Activated B cell treated with CpG ODN at 0.5 μM for 24 hours (primary cell): ENCODE measurements at places on chromosomes 6 and 20. TPM values are rescaled to one million over a fixed set of nuclear protein-coding genes. Genes with fewer than 3 reads are reported as not detected.

Gene DSP
- 0.02 TPM in 2 replicates for total RNA-seq

GRCh38 chr6:44142835-44143234, 15.5 kb downstream of the TMEM63B start:
- peaks cover 68% of the 10 kb centered on the region for H3K36me3 ChIP-seq
- no peak overlapping the region for H3K27ac ChIP-seq
- no peaks in the 10 kb centered on the region for H3K27me3 ChIP-seq
- DNase-seq = no peak

GRCh38 chr6:48325701-48326100, 214.7 kb upstream of the PTCHD4 start:
- H3K27me3 ChIP-seq = no peaks in the 10 kb centered on the region
- no peaks in the 10 kb centered on the region for H3K4me1 ChIP-seq
- no peak for DNase-seq
- no peak overlapping the region for H3K27ac ChIP-seq
- no peaks in the 10 kb centered on the region for H3K36me3 ChIP-seq

Gene KCNK16
- total RNA-seq = not detected in 2 replicates

DNA sequence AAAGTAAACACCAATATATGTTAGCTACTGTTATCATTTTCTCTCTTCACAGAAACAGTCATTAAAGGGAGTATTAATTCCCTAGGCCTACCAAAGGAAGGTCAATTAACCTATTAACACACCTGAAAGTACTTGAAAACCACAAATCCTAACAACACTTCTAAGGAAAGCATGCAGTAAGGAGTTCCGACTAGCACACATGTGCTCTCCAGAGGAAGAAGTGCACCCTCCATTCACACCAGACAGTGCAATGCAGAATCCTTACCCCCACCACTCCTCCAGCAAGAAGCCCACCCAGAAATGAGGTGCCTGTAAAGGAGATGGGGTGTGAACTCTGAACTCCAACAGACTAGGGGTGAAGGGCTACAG, 58.7 kb downstream of the EPB41L2 start:
- H3K4me3 ChIP-seq = no peak overlapping the region
- no peak overlapping the region for H3K27ac ChIP-seq
- H3K4me1 ChIP-seq = peaks cover 30% of the 10 kb centered on the region
- DNase-seq = no peak

DNA sequence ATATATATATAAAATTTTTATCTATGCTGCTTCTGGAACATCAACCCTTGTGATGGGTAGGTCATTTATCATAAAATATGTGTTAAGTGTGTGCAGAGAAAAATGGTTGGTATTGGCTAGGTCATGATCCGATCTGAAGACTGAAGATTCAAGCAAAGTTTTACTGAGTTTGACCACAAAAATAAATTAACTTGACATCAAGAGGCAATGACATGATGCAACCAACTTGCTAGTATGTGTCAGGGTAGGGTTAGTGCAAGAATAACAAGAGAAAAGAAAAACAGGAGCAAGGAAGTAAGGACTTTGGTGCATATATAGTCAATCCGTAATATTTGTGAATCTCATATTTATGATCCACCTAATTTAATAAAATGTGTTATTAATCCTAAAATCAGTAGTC, 1202.0 kb upstream of the ADGRB3 start:
- H3K4me3 ChIP-seq = no peak overlapping the region
- H3K27ac ChIP-seq = no peak overlapping the region
